ENCODE measurements at places on chromosomes 1 and 21.

DNA sequence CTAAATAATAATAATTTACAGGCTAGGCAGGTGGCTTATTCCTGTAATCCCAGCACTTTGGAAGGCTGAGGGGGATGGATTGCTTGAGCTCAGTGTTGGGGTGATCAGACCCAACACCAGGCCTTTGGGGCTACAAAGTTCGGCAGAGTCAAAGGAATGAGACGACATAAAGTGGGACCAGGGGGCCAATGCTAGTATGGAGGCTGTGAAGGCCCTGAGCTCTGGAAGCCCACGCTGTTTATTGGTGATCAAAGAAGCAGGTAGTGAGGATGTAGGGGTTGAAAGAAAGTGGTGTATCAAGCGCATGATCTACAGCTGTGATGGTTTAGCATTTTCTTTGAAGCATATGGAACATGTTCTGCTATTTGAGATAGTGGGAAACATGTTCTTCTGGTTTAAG, 5.6 kb downstream of the BTBD8 start:
- DNase-seq = no peak

DNA sequence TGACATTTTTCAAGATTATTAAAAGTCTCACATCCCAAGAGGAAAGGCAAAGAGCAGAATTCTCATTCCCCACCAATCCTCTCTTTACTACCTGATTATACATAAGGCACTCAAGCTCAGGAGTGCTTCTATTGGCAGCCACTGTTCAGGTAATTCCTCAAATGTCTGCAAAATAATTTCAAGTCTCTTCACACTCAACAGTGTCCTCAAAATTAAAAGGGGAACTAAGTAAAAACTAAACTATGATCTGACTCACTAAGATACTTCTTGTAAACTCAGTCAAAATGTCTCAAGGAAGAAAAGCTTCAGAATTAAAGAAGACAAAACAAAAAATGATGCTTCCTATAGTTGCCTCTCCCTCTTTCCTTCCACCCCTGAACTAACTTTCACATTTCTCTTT, 135.6 kb downstream of the GPATCH2 start:
- no peak for DNase-seq

DNA sequence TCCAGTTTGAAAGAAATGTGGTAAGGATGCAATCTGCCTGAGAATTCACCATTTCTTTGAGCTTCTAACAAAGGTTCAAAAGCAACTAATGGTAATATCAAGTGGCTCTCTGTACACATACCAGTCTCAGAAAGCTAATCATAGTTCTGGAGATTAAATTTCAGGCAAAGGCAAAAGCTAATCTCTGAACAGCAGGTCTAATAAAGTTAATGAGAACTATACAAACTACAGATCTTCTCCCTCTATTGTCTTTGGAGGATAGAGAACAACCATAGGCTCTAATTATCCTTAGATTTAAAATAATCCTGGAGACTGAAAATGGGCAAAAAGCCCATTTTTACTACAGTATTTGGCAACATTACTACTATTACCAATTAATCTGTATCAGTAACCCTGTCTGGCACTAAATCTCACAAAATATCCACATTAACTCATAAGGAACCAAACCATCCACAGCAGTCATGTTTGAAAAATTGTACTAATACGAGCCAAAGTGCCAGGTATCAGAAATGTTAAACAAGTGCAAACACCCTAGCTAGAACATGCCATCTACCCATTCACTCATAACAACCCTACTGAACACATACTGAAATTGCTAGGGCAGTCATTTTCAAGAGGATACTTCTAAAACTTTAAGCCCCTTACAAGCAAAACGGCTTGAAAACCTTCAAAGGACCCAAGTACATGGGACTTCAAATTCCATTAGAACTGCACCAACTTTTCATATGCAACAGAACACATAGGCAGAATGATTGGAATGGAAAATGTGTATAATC, 4.8 kb downstream of the DIPK1A start:
- DNase-seq = no peak

DNA sequence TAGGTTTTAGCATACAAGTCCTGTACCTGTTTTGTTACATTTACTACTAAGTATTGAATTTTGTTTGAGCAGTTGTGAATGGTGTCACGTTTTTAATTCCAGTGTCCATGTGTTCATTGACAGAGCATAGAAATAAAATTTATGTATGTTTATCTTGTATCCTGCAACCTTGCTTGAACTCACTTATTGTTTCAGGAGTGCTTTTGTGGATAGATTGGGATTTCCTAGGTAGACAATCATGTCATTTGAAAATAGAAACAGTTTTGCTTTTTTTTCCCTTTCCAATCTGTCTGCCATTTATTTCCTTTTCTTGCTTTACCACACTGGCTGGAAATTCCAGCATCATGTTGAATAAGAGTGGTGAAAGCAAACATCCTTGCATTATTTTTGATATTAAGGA, 15.0 kb upstream of the ABCG1 start:
- DNase-seq = no peak

GRCh38 chr1:196573226-196573625, 35.0 kb downstream of the KCNT2 start:
- no peak for DNase-seq

- DNase-seq = no peak
Observed at GRCh38 chr1:18452550-18452949, 28.2 kb upstream of the KLHDC7A start.

- no peak for DNase-seq
Observed at GRCh38 chr1:22442212-22442894, 9.3 kb upstream of the ZBTB40 start.

- DNase-seq = no peak
Observed at GRCh38 chr1:234893359-234893724, 235.3 kb downstream of the TOMM20 start.

GRCh38 chr21:33762803-33763581, 120.7 kb downstream of the ITSN1 start:
- DNase-seq = no peak

DNA sequence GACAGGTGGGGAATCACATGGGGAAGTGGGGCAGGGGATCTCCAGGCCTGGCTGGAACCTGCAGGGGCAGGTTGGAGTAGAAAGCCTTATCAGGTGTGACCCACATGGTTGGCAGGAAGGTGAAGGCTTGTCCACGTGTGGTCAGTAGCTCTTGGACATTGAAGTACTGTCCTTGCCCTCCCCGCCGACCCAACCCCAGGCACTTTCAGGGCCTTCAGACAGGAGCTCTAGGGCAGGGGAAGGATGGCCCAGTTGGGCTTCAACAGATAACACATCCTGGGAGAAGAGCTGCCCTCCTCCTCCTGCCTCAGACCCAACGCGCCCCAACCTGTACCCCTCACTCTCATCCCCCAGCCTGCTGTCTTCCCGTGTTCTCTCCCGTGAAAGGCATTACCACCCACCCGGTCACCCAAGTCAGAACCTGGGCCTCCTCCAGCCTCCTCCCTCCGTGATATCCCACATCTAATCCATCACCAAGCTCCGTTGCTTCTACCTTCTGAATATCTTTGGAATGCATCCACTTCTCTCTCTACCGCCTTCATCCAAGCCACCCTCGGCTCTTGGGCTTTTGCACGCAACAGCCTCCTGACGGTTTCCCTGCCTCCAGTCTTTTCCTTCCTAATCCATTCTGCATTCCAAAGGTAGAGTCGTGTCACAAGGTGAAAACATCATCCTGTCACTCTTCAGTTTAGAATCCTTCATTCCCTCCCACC, 15.9 kb downstream of the PTPRF start:
- DNase-seq = no peak

DNA sequence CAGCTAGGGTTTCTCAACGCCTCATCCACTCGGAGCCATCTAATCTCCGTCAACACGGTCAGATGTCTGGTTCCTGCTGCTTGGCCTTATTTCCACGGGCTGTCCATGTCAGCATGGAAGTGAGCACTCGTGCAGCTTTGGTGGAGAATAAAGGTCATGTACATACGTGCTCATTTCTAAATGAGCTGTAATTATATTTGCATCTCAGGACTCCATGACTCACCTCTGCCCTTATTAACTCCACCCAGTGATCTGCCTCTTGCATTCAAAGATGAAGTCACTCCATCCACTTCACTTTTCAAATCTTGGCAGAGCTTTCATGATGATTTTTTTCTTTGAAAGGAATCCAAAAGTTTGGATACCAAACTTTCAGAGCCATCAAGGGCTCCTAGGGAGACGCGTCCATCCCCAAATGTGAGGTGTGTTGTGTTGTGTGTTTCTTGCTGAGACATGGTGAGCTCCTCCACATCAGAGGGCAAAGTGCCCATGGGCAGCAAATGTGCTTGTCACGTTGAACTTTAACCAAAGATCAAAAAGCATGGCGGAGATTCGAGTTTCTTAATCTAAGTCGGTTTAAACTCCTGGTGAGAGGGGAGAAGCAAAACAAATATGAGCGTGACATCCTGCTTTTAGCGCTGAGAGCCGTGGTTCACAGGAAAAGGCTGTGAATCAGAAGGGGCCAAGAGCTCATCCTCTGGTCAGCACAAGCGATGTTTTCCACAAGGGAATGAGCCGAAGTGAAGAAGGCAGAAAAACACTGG, 68.6 kb upstream of the ERRFI1 start:
- no peak for DNase-seq

DNA sequence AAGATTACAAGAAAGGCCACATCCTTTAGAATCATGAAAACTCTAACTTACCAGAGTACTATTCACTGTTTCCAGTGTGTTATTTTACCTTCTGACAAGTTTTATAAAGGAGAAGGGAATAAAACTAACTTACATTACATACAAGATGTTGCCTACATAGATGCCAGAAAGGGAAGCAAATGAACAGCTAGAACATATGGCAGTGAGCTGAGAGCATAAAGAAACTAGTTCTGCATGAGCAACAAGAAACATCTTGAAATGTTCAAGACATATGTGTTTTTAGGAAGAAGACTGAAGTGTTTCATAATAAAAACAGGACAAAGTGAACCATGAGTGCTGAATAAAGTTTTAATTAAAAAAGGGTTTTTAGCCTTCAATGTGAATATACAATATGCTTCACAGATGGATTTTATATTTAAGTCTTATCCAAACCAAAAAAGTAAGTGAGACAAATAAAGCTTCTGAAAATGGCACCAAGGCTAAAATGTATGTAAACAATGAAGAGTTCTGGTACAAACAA, 39.4 kb downstream of the SLC5A9 start:
- no peak for DNase-seq

GRCh38 chr1:42923367-42924081, 35.1 kb downstream of the SLC2A1 start:
- DNase-seq = no peak

- no peak for DNase-seq
Observed at GRCh38 chr1:209403921-209404320, 179.6 kb upstream of the CAMK1G start.

GRCh38 chr1:245432228-245432875, 277.6 kb downstream of the KIF26B start:
- no peak for DNase-seq

GRCh38 chr1:204883405-204883804, 12.7 kb downstream of the NFASC start:
- no peak for DNase-seq

- no peak for DNase-seq
Observed at GRCh38 chr1:116971258-116971860, 30.2 kb upstream of the CD101 start.

DNA sequence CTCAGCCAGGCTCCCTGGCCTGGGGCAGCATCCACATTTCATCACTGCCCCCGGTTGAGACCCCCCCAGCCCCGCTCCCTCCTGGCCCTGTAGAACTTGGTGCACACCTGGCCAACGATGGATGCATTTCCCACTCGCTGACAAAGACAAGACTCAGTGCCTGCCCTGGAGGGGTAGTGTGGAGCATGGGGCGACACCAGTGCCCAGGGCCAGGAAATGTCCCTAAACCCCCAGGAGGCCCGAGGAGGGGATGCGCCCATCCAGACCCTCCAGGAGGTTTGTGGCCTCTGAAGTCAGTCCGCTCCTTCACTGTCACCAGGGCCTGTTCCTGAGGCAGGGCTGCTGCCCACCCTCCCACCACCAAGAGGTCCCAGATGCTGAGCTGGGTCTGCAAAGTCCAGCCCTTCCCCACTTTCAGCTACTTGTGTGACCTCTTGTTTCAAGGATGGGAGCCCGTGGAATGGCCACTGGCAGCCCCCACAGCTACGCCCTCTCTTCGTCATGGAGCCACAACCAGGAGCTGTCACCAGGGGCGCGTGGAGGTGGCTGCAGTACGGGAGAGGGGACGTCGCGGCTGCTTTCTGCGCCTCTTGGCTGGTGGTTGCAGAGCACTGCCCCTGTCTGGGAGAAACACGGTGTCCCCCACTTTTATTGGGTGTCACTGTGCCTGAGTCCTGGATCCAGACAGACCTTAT, 35.7 kb downstream of the AJAP1 start:
- DNase-seq = no peak

- DNase-seq = no peak
Observed at GRCh38 chr1:64173336-64173940, 30.0 kb upstream of the UBE2U start.

GRCh38 chr1:179554427-179554826, 21.3 kb downstream of the NPHS2 start:
- DNase-seq = no peak

GRCh38 chr21:36901575-36901974, 64.9 kb downstream of the HLCS start:
- DNase-seq = no peak

GRCh38 chr1:64962441-64962840, 3.9 kb downstream of the JAK1 start:
- DNase-seq = no peak

- no peak for DNase-seq
Observed at GRCh38 chr1:185857442-185857841, 123.3 kb downstream of the HMCN1 start.

GRCh38 chr1:48610628-48611542, 138.9 kb upstream of the SPATA6 start:
- DNase-seq = no peak

DNA sequence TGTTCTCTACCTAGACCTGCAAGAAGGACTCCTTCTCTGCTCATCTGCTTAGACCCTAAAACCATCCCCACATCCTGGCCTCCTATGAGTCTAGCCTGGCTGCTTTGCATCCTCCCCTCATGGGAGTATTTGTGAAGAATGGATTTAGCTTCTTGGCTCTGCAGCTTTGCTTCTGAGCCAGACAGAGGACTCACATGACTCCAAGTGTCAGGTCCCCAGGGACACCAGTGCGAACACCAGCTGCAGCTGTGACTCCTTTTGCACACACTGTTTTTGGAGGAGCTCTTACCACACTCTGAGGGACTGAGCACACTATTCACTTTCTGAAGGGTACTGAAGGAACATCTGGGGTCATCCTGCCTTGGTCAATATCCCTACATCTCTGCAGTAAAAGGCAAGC, 131.8 kb upstream of the SGIP1 start:
- DNase-seq = no peak

GRCh38 chr1:36599828-36600227, 117.1 kb upstream of the CSF3R start:
- no peak for DNase-seq

- DNase-seq = no peak
Observed at GRCh38 chr1:182169203-182169602, 107.7 kb upstream of the ZNF648 start.
